Stimulated activated CD4-positive, alpha-beta T cell treated with anti-CD3 and anti-CD28 coated beads, Interleukin-12 subunit alpha, Interleukin-12 subunit beta, amount 100 ng/mL, for 24 hours (primary cell): ENCODE measurements at places on chromosomes 6 and 20.

DNA sequence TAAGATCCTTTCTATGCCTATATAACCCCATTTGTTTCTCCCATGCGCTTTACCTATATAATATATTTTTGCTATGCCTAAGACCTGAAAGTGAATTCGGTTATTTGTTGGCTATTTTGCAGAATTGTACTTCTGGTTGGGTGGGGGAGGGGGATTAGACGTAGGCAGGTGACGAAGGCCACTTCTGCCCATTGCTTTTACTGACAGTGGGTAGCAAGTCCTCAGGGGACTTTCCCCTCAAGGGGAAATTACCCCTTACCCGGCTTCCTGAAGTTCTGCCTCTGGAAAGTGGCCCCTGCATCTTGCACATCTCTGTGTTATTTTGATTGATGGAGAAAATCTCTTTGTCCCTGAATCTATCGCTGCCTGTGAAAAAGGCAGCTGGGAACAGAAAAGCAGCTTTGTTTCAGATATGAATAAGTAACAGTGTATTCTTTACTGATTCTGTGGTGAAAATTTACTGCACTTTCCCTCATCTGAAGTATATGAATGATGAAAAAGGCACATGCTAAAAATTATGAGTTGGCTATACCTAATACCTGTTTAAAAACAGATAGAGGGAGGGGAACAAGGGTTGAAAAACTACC is 133.9 kb downstream of the UTRN start:
- no peak for DNase-seq

- DNase-seq: no peak
Observed at GRCh38 chr6:10389739-10390494, 25.0 kb downstream of the TFAP2A start.

- no peak for DNase-seq
Observed at GRCh38 chr6:130239755-130240154, 17.0 kb upstream of the SAMD3 start.

GRCh38 chr6:83417880-83418663 is 12.8 kb downstream of the ME1 start:
- DNase-seq: no peak

DNA sequence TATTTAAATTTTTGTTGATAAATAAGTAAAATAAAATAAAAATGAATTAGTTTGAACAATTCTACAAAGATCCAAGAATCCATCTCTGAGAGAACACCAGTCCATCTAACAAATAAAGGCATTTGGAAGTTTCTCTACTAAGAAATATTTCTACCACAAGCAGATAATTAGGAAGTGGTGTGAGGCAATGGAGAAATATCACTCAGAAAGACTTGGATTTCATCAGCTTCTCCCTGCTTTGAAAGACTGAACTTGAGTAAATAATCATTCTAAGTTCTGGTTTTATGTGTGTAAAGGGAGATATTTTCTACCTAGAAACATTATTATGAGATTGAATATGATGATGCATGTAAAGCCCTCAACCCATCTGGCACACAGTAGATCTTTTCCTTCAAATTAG is 17.8 kb upstream of the TCF21 start:
- DNase-seq: no peak

DNA sequence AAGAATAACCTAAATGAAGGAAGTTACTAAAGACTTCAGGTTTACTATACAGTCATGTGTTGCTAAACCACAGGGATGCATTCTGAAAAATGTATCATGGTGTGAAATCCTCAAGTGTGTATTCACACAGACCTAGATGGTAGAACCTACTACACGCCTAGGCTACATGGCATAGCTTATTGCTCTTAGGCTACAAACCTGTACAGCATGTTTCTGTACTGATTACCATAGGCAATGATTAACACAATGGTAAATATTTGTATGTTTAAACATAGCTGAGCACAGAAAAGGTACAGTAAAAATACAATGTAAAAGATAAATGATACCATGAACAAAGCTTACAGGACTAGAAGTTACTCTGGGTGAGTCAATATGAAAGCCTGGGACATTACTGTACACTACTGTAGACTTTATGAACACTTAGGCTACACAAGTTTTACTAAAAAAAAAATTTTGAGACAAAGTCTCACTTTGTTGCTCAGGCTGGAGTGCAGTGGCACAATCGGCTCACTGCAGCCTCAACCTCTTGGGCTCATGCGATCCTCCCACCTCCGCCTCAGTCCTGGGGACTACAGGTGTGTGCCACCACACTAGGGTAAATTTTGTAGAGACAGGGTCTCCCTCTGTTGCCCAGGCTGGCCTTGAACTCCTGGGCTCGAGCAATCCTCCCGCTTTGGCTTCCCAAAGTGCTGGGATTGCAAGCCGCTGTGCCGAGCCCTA is 36.0 kb downstream of the ADNP start:
- no peak for DNase-seq

GRCh38 chr20:58870293-58871014 is 17.9 kb downstream of the GNAS start:
- DNase-seq: no peak

DNA sequence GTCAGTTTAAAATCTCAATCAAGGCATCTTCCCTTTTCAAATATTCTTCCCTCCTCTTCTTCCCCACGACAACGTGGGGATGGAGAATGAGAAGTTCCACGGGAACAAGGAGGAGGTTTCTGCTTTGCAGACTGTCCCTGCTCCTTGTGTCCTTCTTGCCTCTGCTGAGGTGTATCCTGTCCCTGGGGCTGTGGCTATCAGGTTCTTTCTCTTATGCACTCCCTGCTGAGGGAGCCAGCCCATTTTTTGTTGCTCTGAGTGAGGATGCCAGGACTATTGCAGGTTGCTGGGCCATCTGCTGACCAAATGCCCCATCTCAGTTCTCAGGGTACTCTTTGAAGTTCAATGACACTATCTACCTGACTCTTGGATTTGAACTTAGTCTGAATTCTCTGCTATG is 533.6 kb downstream of the RNF144B start:
- no peak for DNase-seq

GRCh38 chr6:16805243-16805950 is 44.1 kb upstream of the ATXN1 start:
- no peak for DNase-seq

GRCh38 chr6:91812596-91813274 is 1225.9 kb upstream of the MAP3K7 start:
- no peak for DNase-seq

- DNase-seq: no peak
Observed at GRCh38 chr6:112432853-112433252, 85.7 kb downstream of the RFPL4B start.

GRCh38 chr6:154848580-154848979 is 115.4 kb downstream of the SCAF8 start:
- DNase-seq: no peak

DNA sequence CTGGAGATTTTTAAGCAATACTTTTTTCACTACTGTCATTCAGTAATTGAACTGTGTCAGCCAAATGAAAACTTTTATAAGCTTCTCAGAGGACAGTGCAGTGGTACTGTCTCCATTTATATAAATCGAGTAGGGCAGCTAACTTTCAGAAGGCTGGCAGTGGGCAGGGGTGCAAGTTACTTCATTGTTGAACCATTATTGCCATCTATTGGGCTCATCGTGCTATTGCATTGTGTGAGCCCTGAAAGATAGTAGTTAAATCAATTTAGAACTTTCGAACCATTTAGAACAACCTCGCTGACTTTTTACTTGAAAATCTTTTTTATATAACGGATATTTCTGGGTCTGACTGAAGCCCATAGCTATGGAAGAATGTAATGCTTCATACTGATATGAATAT is 347.8 kb upstream of the PLCB4 start:
- DNase-seq: no peak

DNA sequence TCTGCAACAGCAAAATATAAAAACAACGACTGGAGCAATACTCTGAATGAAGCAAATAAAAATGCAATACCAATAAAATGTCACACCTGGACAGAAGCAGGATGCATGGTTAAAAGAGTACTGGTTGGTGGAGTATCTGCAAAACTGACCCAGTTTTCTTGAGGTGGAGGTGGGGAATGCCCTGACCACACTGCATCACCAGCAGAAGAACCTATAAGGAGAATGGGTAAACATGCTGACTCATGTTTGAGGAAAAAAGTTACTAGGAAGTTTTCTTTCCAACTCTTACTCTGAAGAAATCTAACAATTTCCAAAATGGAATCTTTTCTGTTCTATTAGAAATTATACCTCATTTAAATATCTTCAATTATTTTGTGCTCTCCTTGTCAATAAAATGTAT is 43.6 kb downstream of the REPS1 start:
- DNase-seq: no peak
